T-helper 17 cell (primary cell): ENCODE measurements at places on chromosomes 13 and 19. TPM values are rescaled to one million over a fixed set of nuclear protein-coding genes. Genes with fewer than 3 reads are reported as not detected.

GRCh38 chr13:50162567-50162966 is 147.3 kb downstream of the KCNRG start:
- no peaks in the 10 kb centered on the region for H3K36me3 ChIP-seq
- H3K27me3 ChIP-seq = no peaks in the 10 kb centered on the region
- peaks cover 5% of the 10 kb centered on the region for H3K4me1 ChIP-seq
- no peak overlapping the region for H3K4me3 ChIP-seq
- H3K27ac ChIP-seq = no peak overlapping the region

DNA sequence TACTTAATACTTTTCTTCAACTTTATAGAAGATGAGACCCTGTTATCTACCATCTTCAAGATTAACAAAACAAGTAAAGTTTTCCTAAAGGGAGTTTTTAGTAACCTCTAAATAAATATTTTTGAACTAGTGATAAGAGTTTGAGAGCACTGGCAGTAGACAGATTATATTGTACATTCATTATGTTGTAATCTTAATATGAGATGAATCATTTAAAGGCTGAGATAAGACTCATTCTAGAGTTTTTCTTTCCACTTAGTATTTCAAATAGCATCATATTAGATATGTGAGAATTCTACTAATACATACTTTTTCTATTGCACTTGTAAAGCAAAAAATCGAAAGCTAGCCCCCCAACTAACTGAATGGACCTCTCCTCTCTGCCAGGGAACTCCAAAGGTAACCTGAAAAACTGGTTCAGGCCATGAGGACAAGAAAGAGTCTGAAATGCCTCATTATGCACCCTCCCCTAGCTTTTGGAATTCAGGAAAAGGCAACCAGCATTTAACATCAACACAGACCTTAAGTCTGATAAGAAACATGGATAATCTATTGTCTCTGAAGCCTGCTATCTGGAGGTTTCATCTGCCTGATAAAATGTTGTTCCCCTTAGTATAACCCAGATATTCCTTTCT is 875.4 kb upstream of the SLC10A2 start:
- DNase-seq = no peak
- no peaks in the 10 kb centered on the region for H3K27me3 ChIP-seq
- peaks cover 2% of the 10 kb centered on the region for H3K36me3 ChIP-seq
- H3K4me1 ChIP-seq = no peaks in the 10 kb centered on the region
- no peak overlapping the region for H3K27ac ChIP-seq

GRCh38 chr13:91347996-91348905 is 764 bp downstream of the MIR17HG start:
- no peak overlapping the region for H3K27ac ChIP-seq
- H3K4me3 ChIP-seq = peak overlapping the region; percentile 31
- H3K4me1 ChIP-seq = peaks cover 8% of the 10 kb centered on the region
- H3K27me3 ChIP-seq = no peaks in the 10 kb centered on the region
- no peaks in the 10 kb centered on the region for H3K36me3 ChIP-seq
- DNase-seq = peak; percentile 64

- H3K4me1 ChIP-seq = no peaks in the 10 kb centered on the region
- H3K4me3 ChIP-seq = no peak overlapping the region
- H3K27me3 ChIP-seq = peaks cover 4% of the 10 kb centered on the region
- H3K36me3 ChIP-seq = peaks cover 2% of the 10 kb centered on the region
Observed at GRCh38 chr13:22506096-22506691, 674.6 kb upstream of the SGCG start.

DNA sequence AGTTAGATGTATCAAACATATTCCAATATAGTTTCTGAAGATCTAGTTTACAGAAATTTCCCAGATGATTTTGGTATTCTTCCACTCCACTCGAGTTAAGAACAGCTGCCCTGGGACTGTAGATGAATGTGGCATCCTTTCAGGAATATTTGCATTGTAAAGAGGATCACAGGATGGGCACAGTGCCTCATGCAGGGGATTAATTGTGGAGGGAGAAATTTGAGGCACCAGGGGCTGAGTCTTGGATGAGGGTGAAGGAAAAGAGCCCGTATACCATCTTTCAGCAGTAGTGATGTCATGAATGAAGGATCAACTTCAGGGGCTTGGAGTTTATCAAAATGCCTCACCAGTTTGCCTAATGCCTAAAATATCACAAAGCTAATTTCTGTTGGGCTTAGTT is 4.0 kb upstream of the PDS5B start:
- no peak overlapping the region for H3K4me3 ChIP-seq
- no peak overlapping the region for H3K27ac ChIP-seq
- H3K27me3 ChIP-seq = peaks cover 5% of the 10 kb centered on the region
- no peak for DNase-seq

DNA sequence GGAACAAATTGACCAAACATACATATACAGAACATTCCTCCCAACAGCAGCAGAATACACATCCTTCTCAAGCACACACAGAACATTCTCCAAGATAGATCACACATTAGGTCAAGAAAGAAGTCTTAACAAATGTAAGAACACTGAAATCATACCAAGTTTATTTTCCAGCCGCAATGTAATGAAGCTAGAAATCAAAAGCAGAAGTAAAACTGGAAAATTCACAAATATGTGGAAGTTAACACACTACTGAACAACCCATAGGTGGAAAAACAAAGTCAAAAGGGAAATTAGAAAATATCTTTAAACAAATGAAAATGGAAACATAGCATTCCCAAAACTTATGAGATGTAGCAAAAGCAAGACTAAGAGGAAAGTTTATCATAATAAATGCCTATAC is 692.6 kb downstream of the DIAPH3 start:
- DNase-seq = no peak
- peaks cover 2% of the 10 kb centered on the region for H3K36me3 ChIP-seq
- no peaks in the 10 kb centered on the region for H3K27me3 ChIP-seq
- H3K27ac ChIP-seq = no peak overlapping the region

DNA sequence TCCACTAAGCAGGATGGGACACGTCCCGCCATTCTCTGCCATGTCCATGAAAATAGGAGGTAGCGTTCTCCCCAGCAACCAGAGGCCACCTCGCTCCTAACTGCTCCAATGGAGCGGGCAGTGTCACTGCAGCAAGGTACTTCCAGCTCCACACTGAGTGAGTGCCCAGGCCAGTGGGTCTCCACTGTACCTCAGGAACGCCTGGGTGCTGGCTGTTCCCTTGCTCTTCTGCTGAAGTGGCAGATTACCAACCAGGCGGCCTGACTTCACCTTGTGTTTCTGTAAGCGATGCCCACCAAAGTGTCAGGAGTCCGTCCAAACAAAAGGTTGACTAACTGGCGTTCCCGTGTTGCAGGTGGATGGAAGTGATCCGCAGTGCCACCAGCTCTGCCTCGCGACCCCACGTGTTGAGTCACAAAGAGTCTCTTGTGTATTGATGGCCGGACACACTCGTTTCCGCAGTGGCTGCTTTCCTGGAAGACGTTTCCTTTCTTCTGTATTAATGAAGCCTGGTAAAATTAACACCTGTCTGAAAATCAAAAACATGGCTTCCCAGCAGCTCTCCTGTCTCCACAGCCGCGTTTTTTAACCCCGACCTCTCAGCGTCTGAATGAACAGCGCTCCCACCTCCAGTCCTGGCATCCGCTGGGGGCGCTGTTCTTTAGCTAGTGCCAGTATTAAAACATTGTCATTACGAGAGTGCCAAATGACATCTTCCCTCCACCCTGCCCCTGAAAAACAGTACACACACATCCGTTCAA is 128.8 kb downstream of the STK24 start:
- H3K36me3 ChIP-seq = peaks cover 7% of the 10 kb centered on the region
- H3K27me3 ChIP-seq = no peaks in the 10 kb centered on the region
- no peak overlapping the region for H3K4me3 ChIP-seq
- H3K4me1 ChIP-seq = peaks cover 25% of the 10 kb centered on the region
- peak overlapping the region; percentile 88 for H3K27ac ChIP-seq

GRCh38 chr19:55354698-55355212 is at the start of gene COX6B2:
Gene COX6B2 (minus strand): TSS chr19:55354719. CDS start chr19:55354521, 198 bp downstream.
- peaks cover 7% of the 10 kb centered on the region for H3K36me3 ChIP-seq
- no peak within 1 kb of the TSS for H3K27ac ChIP-seq
- H3K27me3 ChIP-seq = peaks cover 40% of the 10 kb centered on the region
- H3K4me1 ChIP-seq = peaks cover 24% of the 10 kb centered on the region

- no peak overlapping the region for H3K27ac ChIP-seq
- H3K4me1 ChIP-seq = peaks cover 2% of the 10 kb centered on the region
- H3K4me3 ChIP-seq = no peak overlapping the region
- DNase-seq = no peak
Observed at GRCh38 chr19:4357921-4358326, 14.6 kb downstream of the MPND start.

- H3K4me1 ChIP-seq = peaks cover 2% of the 10 kb centered on the region
- no peak overlapping the region for H3K4me3 ChIP-seq
- H3K27ac ChIP-seq = no peak overlapping the region
- H3K36me3 ChIP-seq = no peaks in the 10 kb centered on the region
Observed at GRCh38 chr19:49758292-49758691, 4.8 kb downstream of the TSKS start.

DNA sequence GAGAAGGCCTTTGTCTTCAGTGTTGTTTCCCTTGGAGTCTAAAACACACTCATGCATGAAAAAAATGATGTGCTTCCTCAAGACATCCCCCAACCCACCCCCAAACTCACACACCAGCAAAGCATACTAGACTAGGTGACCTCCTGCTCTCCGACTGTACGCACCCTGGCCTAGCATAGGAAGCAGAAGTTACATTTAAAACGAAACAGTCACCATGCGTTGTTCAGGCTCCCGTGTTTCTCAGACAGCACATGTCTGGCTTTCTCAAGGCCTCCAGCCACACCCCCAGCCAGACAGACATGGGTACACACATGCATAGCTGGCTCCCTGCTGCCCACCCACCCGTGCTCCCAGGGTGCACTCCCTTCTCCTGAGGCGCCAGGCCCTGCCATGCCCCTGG is 28.7 kb upstream of the C1QTNF9 start:
- no peak overlapping the region for H3K4me3 ChIP-seq
- peaks cover 9% of the 10 kb centered on the region for H3K36me3 ChIP-seq
- no peak for DNase-seq
- H3K27me3 ChIP-seq = no peaks in the 10 kb centered on the region
- peaks cover 48% of the 10 kb centered on the region for H3K4me1 ChIP-seq
- peak overlapping the region; percentile 88 for H3K27ac ChIP-seq

- peaks cover 31% of the 10 kb centered on the region for H3K27me3 ChIP-seq
- no peaks in the 10 kb centered on the region for H3K4me1 ChIP-seq
- H3K36me3 ChIP-seq = no peaks in the 10 kb centered on the region
- H3K4me3 ChIP-seq = no peak overlapping the region
- H3K27ac ChIP-seq = no peak overlapping the region
Observed at GRCh38 chr13:33279414-33280278, 5.9 kb downstream of the STARD13 start.

DNA sequence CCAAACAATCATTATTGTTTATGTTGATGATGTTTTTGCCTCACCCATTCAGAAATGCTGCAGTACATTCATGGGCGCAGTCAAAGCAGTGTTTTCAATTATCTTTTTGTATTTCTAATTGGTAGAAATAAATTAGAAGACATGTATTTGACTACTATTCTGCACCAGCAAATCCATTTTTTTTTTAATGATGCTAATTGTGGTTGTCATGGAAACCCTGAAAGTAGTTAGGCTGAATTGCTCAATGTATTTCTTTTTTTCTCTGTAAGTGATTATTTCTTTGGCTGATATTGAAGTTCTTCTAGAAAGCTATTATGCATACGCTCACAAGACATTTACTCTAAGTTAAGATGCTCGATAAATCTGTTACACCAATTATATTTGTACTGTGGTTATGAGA is 101.2 kb downstream of the RFC3 start:
- H3K27me3 ChIP-seq = no peaks in the 10 kb centered on the region
- H3K4me1 ChIP-seq = no peaks in the 10 kb centered on the region
- no peak overlapping the region for H3K4me3 ChIP-seq
- no peak overlapping the region for H3K27ac ChIP-seq
- no peak for DNase-seq

- peak overlapping the region; percentile 93 for H3K27ac ChIP-seq
- H3K36me3 ChIP-seq = no peaks in the 10 kb centered on the region
- peaks cover 70% of the 10 kb centered on the region for H3K4me1 ChIP-seq
- peak overlapping the region; percentile 75 for H3K4me3 ChIP-seq
- no peaks in the 10 kb centered on the region for H3K27me3 ChIP-seq
Observed at GRCh38 chr19:38683393-38684077, 36.1 kb downstream of the ACTN4 start.

- H3K4me1 ChIP-seq = peaks cover 51% of the 10 kb centered on the region
- H3K27ac ChIP-seq = no peak overlapping the region
- no peaks in the 10 kb centered on the region for H3K27me3 ChIP-seq
- peak overlapping the region; percentile 39 for H3K4me3 ChIP-seq
Observed at GRCh38 chr13:29587645-29588044, 7.8 kb downstream of the SLC7A1 start.

DNA sequence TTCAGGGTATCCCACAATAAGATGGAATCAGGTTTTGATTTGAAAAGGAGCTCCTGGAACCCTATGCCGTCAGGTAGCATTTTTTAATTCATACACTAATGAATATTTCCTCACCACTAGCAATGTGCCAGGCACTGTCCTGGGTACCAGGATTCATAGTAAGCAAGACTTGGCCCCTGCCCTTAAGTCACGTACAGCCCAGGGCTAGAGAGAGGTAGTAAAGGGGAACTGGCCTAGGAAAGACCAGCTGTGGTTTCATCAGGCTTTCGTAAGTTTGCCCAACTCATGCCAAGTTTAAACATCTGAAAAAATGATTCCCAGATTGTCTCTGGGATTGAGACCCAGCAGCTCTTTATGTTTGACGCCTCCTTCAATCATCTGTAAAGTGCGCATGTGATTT is 45.9 kb upstream of the AMER2 start:
- no peak overlapping the region for H3K27ac ChIP-seq
- H3K4me1 ChIP-seq = no peaks in the 10 kb centered on the region
- no peak overlapping the region for H3K4me3 ChIP-seq

GRCh38 chr13:38602266-38602665 is 84.6 kb upstream of the FREM2 start:
- peaks cover 7% of the 10 kb centered on the region for H3K27me3 ChIP-seq
- no peaks in the 10 kb centered on the region for H3K36me3 ChIP-seq
- H3K27ac ChIP-seq = no peak overlapping the region
- no peak overlapping the region for H3K4me3 ChIP-seq

GRCh38 chr19:30621326-30621920 is 249.2 kb downstream of the ZNF536 start:
- H3K36me3 ChIP-seq = no peaks in the 10 kb centered on the region
- no peaks in the 10 kb centered on the region for H3K4me1 ChIP-seq
- no peak for DNase-seq
- peaks cover 16% of the 10 kb centered on the region for H3K27me3 ChIP-seq
- H3K4me3 ChIP-seq = no peak overlapping the region

GRCh38 chr19:14563989-14564651 is 7.7 kb downstream of the NDUFB7 start:
- H3K4me3 ChIP-seq = no peak overlapping the region
- H3K27me3 ChIP-seq = no peaks in the 10 kb centered on the region
- H3K27ac ChIP-seq = peak overlapping the region; percentile 32
- peaks cover 28% of the 10 kb centered on the region for H3K4me1 ChIP-seq
- peak; percentile 43 for DNase-seq
- no peaks in the 10 kb centered on the region for H3K36me3 ChIP-seq

- H3K4me3 ChIP-seq = peak overlapping the region; percentile 87
Observed at GRCh38 chr13:51614350-51614786, 30.1 kb downstream of the WDFY2 start.

GRCh38 chr19:57302020-57302465 is 18.2 kb upstream of the ZNF543 start:
- no peaks in the 10 kb centered on the region for H3K27me3 ChIP-seq
- no peak overlapping the region for H3K27ac ChIP-seq
- H3K4me1 ChIP-seq = peaks cover 4% of the 10 kb centered on the region
- H3K4me3 ChIP-seq = no peak overlapping the region
- no peak for DNase-seq

Gene RNF225
- not detected for total RNA-seq

Gene CCDC124
- 27.0 TPM for total RNA-seq

Gene TTC9B
- total RNA-seq = not detected

Gene NLRP4
- not detected for total RNA-seq

Gene ZNF700
- total RNA-seq = 18.7 TPM

Gene NDUFA13
- 195 TPM for total RNA-seq

Gene BRSK1
- 7.4 TPM for total RNA-seq

Gene B3GNT3
- 0.52 TPM for total RNA-seq

Gene SPRY2
- total RNA-seq = 0.18 TPM

Gene IGFL4
- total RNA-seq = not detected

Gene CAPN12
- total RNA-seq = 9.0 TPM

Gene KLHL1
- not detected for total RNA-seq
